Common myeloid progenitor, CD34-positive (primary cell): ENCODE measurements at places on chromosomes 11 and 22.

GRCh38 chr11:101786916-101787315 lies 127.9 kb upstream of the CEP126 start:
- no peak for DNase-seq

- peak; percentile 82 for DNase-seq
Observed at GRCh38 chr11:75815345-75816168, 547 bp downstream of the UVRAG start.

- DNase-seq, result no peak
Observed at GRCh38 chr22:39535357-39535725, 2.8 kb upstream of the RPS19BP1 start.

DNA sequence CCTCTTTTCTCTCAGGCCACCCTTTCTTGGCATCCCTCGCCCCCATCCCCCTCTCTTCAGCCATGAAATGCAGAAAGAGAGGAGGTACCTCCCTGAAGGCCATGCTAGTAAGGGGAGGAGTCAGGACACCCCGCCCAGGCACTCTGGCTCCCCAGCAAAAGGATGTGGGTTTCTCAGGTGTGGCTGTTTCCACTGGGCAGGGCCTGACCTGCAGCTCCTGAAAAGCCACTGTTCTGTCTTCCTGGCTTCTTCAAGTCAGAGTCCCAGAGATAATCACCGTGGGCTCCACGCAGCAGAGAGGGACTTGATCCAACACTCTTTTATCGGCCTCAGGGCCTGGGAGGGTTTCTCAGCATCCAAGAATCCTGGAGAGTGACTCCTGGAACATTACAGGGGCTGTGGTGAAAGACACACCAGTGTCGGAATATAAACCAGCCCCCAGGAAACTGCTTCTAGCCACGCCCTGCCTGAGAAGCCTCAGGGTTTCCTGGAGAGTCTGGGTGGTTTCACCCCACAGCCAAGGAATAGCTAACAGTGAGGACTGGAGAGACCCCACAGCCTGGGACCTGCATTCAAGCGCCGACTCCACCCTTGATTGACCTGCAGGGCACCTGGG lies 45.7 kb upstream of the TSPAN18 start:
- no peak for DNase-seq

- no peak for DNase-seq
Observed at GRCh38 chr11:86183694-86184093, 60.9 kb upstream of the EED start.

DNA sequence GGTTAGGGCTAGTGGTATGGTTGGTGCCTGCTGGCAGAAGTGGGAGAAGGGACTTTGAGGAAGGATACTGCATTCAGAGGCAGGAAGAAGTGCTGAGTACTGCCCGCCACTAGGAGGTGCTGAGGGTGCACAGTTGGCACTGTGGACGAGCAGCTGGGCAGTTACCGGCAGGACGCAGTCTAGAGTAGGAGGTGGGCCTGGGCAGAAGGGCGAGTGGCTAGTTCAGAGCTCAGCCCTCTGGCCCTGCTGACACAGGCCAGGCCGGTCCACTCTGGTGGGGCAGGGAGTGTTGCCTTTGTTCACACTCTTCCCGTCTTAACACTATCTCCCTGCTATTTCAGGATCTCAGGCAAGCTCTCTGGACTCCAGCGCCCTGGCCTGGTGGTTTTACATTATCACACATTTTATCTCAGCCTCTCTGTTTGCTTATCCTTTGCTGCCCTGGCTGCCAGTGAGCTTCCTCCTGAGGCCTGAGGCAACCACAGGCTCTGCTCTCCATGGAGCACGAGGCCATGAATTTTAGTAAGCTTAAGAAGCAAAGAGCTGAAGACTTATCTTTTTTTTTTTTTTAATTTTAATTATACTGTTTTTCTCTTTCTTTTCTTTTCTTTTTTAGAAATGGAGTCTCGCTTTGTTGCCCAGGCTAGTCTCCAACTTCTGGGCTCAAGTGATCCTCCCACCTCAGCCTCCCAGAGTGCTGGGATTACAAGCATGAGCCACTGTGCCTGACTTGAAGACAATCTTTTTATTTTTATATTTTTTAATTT lies 26.9 kb downstream of the SNAP29 start:
- DNase-seq, result peak; percentile 88

- no peak for DNase-seq
Observed at GRCh38 chr11:17171343-17171742, 36.4 kb downstream of the PIK3C2A start.

GRCh38 chr22:27331526-27332281 lies 469.9 kb downstream of the MN1 start:
- DNase-seq, result peak; percentile 67
